Stimulated activated CD4-positive, alpha-beta T cell treated with anti-CD3 and anti-CD28 coated beads, Interleukin-2, amount 100 ng/mL, for 4 hours (primary cell): ENCODE measurements at places on chromosomes 7 and 10.

- no peak for DNase-seq
Observed at GRCh38 chr7:45408409-45408737, 165.8 kb upstream of the ADCY1 start.

GRCh38 chr10:32489901-32490300, 44.0 kb downstream of the CCDC7 start:
- no peak for DNase-seq

DNA sequence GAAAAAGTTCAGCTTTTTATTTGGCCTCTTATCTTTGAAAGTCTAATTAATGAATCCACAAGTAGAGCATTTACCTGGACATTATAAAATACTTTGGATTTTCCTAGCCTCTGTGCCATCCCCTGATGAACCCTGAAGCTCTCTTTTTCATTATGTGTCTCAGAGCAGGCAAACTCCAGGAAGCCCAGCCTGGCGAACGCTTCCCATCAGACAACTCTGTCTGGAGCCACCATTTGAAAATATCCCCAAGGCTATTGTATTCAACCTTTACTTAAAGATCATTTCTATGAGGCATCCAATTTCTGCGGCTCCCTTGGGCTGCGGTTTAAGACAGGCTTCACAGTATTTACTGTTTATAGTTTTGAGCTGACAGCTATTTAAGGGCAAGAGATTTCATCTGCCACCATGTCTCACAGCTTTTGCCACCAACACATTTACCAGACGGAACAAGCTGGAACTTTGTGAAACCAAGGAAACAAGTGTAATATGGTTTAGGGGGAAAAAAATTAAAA, 257.2 kb upstream of the GLI3 start:
- DNase-seq, result no peak

DNA sequence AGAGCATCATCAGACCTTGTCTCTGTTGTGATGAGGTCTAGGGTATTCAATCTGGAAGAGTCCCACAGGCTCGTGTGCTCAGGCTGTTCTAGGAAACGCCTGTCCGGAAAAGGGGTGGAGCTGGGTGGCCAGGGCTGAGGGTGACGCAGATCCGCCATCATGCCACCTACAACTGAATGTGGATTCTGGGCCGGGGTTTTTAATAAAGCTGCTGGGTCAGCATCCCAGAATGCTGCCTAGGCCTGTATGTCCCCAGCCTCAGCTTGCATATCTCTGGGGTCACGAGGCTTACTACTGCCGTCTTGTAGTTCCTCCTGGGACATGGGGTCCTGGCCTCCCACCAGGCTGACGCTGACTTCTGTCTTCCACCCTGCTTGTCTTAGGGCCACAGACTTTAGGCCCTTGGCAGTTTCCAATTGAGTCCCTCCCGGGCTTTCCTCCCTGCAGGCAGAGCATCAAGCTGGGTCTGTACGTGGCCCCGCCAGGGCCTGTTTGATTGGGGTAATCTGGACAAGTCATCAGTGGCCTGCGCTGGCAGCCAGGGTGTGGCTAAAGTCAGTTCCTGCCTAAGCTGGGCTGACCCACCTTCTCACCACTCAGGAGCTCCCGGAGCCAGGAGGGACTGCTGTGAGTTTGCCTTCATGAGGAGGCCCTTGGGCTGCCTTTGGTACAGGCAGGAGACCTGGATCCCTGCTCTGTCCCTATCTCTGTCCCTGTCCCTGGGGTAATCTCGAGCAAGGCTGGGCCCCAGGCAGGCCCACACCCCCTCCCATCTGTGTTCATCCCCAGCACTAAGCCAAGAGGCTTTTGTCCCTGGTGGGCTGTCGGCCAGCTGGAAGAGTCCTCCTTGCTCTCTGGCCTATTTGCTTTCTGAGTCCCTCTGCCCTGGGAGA, 79.9 kb downstream of the ZMIZ1 start:
- DNase-seq, result no peak
